ENCODE measurements at places on chromosomes 2 and 18. TPM values are rescaled to one million over a fixed set of nuclear protein-coding genes. Genes with fewer than 3 reads are reported as not detected.

DNA sequence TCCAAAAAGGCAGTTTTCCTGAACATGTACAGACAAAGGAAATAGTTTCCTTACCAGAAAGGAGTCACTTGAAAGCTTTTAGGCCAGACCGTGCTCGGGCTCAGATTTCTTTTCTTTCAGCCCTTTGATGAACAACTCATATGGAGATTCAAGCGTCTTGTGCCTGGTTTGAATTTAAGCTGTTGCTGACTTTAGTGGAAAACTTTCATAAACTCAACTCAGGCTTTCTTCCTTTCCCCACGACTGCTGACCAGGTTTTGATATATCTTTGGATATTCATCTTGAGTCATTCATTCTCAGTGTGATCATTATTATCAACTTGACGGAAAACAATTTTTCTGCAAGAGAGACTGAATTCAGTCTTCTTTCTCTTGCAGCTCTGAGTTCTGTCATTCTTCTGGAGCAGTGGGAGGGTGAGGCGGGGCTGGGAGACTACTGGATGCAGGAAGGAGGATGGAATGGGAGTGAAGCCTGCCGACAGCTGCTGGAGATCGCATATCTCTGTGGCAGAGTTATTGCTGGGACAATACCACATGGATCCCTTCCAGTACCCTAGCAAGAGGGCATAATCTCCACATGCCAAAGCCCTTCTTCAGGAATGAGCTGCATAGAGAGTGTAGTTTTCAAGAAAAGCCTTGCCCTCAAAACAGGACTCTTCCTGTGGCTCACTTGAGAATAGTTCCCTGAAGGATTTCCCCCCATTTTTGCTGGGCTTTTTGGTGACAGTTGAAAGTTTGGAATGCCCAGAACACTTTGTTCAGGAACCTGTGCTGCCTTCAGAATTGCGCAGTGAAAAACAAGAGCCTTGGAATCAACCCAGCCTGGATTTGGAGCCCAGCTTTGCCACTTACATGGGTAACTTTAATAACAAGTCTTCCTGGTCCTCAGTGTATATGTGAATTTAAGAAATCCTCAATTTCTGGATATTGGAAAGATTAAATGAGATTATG lies 364.4 kb downstream of the ZNF521 start:
- H3K27me3 ChIP-seq, result no peaks in the 10 kb centered on the region
- peak; percentile 74 for DNase-seq
- H3K4me1 ChIP-seq, result peaks cover 52% of the 10 kb centered on the region
- H3K27ac ChIP-seq, result peak overlapping the region; percentile 80
- peak overlapping the region; percentile 40 for H3K4me3 ChIP-seq

DNA sequence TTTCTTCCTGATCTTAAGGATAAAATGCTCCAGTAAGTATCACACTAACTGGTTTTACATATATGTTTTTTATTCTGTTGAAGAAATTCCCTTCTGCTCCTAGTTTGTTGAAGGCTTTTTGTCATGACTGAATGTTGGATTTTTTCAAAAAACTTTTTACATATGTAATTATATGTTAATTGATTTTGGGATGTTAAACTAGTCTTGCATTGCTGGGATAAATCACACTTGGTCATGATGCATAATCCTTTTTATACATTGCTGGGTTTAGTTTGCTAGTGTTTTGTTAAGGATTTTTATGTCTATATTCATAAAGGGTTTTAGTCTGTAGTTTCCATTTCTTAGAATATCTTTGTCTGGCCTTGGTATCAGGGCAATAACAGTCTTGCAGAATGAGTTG lies 65.6 kb upstream of the TXNDC2 start:
- no peaks in the 10 kb centered on the region for H3K4me1 ChIP-seq
- H3K4me3 ChIP-seq, result no peak overlapping the region
- H3K27ac ChIP-seq, result no peak overlapping the region

Gene GPR155
- total RNA-seq, result 10.1 TPM

DNA sequence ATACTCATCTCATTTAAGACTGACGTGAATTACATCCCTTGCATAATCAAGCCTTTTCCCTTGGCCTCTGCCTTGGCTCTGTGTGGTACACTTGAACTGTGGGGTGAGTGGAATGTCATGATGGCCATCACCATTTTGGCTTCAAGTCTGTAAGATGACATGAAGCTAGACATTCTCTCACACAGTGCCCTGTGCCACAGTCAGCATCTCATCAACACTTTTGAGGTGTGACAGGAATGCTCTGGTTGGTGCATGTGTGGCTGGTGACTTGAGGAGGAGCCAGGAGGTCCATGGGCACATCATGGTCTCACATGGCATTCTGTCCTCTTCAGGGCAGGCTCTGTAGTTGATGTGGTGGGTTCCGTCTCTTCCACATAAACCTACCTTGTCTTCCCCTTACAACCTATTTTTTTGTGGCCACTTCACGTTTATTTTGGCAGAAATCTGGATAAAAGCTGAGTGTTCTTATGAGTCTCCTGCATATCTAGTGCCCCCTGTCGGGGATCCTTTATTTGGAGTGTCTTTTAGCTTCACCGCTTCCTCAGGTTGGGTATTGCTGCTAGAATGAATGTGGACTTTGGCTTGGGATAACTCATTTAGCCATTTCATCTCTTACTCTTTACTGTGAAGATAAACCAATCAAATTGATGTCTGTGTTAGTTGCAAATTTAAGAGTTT lies 28.1 kb downstream of the MAP4K4 start:
- no peak overlapping the region for H3K4me3 ChIP-seq
- no peaks in the 10 kb centered on the region for H3K36me3 ChIP-seq
- H3K27ac ChIP-seq, result no peak overlapping the region
- no peak for DNase-seq
- H3K27me3 ChIP-seq, result no peaks in the 10 kb centered on the region

Gene SERPINB11
- not detected for total RNA-seq

DNA sequence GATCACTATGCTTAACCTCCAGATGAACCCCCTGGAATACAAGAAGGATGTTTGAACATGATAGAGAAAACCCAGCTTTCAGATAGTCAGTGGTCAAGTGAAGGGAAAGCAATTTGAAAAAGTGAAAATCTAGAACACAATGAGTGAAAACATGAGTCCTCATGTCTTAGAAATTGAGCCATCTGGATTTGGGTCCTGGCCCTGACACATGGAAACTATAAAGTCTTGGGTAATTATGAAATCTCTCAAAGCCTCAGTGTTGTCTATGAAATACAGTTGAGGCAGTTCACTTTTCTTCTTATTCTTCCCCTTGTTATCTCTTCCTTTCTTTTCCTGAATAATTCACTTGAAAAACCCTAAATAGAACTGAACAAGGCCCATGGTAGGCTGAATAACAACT lies 120.6 kb downstream of the EN1 start:
- H3K4me3 ChIP-seq, result no peak overlapping the region
- no peak for DNase-seq
- no peaks in the 10 kb centered on the region for H3K4me1 ChIP-seq
- no peaks in the 10 kb centered on the region for H3K27me3 ChIP-seq
- H3K36me3 ChIP-seq, result no peaks in the 10 kb centered on the region

DNA sequence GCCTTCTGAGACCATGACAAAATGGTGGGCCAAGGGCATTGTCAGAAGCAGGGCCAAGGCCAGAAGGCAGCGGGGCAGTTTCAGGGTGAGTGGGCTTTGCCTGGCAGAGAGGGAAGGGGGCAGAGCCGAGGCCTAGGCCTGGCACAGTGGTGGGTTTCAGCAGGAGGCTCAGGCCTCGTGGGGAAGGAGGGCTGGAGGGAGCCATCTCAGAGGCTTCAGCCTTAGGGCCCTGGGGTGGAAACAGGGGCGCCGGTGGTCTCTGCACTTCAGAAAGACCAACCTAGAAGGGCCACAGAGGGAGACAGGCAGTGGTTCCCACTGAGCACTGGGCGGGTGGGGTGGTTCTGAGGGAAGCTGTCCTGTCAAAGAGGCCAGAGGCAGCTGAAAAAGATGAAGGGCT lies 58.0 kb upstream of the SMAD7 start:
- H3K36me3 ChIP-seq, result no peaks in the 10 kb centered on the region
- H3K4me1 ChIP-seq, result no peaks in the 10 kb centered on the region
- DNase-seq, result no peak
- H3K27ac ChIP-seq, result no peak overlapping the region
